ENCODE measurements at places on chromosomes 2 and 18.

GRCh38 chr18:63158676-63159291 is 160.8 kb downstream of the BCL2 start:
- no peak for DNase-seq

DNA sequence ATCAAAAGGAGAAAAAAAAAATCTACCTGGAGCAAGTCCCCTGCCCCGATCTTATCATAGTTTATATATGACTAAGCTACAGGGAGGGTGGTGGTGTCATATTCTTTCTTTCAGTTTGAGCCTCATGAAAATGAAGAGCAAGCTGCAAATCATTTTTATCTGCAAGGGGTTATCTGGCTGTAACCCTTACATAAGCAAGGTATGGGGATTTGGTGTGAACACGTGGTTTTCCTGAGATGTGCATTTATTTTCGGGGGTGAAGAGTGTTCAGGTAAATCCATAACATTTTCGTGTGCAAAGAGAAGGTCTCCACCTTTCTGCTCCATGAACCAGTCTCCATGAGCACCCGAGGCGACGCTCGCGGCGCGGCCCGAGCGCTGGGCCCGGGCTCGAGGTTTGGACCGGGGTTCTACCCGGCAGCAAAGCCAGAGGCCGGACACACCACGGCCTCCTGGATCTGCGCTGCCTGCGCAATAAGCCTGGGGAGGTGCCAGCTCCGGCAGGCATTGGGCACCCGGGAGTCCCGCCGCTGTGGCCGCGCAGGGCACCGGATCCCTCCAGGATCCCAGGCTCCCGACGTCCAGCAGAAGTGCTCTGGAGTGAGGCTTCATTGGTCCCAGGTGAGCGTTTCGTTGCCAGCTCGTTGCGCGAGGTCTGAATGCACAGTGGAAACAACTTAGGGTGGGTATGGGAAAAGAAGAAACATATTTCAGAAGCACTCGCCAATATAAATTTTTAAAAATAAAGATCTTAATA is 36.1 kb upstream of the GPD2 start:
- peak; percentile 69 for DNase-seq

DNA sequence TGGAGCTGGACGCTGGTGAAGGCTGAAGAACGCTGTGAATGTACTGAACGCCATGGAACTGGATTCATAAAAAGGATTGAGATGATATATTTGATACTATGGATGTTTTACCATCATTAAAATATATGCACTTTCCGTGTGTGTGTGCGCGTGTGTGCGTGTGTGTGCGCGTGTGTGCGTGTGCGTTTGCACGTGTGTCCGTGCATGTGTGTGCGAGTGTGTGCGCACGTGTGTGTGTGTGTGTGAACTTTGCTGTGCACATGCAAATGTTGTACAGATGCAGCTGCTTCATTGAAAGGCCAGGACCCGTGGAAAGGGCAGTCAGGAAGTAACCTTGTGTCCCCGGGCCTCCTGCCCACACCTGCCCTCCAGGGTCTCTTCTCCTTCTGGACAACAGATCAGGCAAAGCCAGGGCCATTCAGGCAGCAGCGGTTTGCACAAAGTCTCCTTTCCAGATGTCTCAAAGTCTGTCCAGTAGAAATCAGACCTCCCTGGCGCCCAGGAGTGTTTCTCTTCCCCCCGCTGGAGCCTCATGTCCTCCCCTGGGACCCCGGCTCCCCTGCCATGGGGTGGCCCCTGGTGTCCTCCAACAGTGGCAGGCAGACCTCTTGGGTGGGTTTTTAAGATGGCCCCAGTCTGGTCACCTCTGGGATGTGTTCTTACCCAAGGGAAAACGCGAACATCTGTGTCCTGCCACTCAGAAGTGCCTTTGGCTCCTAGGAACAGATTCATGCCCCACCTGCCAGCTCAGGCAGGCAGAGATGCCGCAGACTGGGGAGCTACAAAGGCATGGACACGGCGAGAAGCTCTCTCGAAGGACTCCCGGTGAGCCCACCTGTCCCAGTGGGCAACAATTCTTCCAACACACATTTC is 86.1 kb upstream of the GPC1 start:
- no peak for DNase-seq

DNA sequence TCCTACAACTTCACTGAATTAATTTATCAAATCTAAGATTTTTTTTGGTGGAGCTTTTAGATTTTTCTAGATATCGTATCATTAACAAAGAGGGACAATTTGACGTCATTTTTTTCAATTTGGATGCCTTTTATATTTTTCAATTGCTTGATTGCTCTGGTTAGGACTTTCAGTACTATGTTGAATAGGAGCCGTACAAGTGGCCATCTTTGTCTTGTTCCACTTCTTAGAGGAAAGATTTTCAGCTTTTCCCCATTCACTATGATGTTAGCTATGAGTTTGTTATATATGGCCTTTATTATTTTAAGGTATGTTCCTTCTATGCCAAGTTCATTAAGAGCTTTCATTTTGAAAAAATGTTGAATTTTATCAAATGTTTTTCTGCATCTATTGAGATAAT is 86.4 kb upstream of the MYCN start:
- no peak for DNase-seq

DNA sequence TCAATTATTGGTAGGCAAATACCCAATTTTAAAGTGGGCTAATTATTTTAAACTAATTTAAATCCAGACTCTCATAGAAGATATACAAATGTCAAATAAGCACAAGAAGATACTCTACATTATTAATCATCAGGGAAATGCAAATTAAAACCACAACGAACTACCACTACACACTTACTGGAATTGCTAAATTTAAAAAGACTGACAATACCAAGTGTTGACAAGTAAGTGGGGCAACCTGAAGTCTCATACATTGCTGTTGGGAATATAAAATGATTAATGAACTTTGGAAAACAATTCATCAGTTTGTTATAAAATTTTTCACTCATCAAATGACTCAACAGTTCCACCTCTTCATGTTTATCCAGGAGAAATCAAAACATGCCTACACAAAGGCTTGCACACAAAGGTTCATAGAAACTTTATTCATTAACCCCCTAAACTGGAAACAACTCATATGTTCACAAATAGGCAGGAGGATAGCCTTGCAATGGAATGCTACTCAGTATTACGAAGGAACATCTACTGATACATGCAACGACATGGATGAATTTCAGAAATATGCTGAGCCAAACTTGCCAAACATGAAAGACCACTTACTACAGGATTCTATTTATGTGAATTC is 120.8 kb downstream of the MCFD2 start:
- DNase-seq: no peak

- DNase-seq: no peak
These were observed 166.5 kb downstream of the SEPTIN10 start for GRCh38 chr2:109447251-109447661.

GRCh38 chr18:66752733-66753132 is 148.8 kb upstream of the CDH19 start:
- DNase-seq: no peak

- DNase-seq: no peak
These were observed 62.1 kb downstream of the NABP1 start for GRCh38 chr2:191740016-191740419.

GRCh38 chr18:75060185-75060584 is 148.8 kb downstream of the PTGR3 start:
- no peak for DNase-seq

- no peak for DNase-seq
These were observed 234.0 kb downstream of the FAM210A start for GRCh38 chr18:13492314-13492713.

GRCh38 chr18:62522504-62523254 is at the start of gene ZCCHC2:
TSS of gene ZCCHC2 (plus strand) at chr18:62523025. CDS start at chr18:62523425, 400 bp downstream.
- DNase-seq: peak; percentile 88

- DNase-seq: no peak
These were observed 98.3 kb downstream of the MAPRE2 start for GRCh38 chr18:35139517-35139916.

Measured in cerebellar nuclear complex (tissue), 1 donor.